Activated CD4-positive, alpha-beta T cell treated with anti-CD3 and anti-CD28 coated beads, Interleukin-2, amount 50 U/mL, for 16 hours (primary cell): ENCODE measurements at places on chromosomes 3 and 15.

- no peak for DNase-seq
These were observed 184.1 kb downstream of the XXYLT1 start for GRCh38 chr3:195086885-195087284.

DNA sequence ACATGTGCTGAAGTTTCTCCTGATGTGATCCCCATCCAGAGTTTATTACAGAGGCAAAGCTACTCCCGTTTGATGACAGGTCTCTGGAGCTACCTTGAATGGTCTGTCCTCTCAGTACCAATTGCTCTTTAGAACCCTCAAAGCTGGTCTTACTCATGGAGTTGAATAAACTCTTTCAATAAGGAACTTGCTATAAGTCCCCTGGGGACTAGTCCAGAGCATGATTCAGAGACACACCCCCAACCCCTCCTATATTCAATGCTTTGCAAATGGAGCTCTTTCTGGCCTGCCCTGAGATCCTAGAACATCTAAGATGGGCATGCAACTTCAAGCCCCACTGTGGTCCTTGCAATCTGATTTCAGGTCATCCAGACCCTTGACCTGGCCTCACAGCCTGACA is 23.9 kb upstream of the TPM1 start:
- no peak for DNase-seq

DNA sequence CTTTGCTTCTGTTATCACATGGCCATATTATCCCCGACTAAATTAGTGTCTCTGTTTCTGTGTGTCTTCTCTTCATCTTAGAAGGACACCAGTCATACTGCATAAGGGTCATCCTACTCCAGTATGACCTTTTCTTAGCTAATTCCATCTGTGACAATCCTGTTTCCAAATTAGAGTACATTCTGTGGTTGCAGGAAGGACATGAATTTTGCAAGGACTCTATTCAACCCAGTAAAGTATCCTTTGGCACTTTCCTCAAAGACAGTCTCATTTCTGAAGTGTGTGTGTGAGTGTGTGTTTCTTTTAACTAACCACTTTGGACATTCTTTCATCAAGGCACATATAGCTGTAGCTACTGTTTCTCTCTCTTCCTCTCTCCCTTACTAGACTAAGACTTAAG is 15.2 kb upstream of the MME start:
- DNase-seq, result no peak

DNA sequence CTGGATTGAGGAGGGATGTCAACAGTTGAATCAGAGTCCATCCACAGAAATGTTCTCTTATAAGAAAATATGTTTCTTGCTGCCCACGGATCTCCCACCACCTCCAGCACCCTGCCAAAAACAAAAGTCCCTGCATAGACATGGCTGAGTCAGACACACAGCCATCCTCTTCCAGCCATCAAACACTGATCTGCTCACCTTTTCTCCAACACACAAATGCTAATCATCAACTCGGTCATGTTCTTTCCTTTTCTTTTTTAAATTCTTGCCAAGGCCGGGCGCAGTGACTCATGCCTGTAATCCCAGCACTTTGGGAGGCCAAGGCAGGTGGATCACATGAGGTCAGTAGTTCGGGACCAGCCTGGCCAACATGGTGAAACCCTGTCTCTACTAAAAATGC is 110.7 kb upstream of the IL12A start:
- no peak for DNase-seq

DNA sequence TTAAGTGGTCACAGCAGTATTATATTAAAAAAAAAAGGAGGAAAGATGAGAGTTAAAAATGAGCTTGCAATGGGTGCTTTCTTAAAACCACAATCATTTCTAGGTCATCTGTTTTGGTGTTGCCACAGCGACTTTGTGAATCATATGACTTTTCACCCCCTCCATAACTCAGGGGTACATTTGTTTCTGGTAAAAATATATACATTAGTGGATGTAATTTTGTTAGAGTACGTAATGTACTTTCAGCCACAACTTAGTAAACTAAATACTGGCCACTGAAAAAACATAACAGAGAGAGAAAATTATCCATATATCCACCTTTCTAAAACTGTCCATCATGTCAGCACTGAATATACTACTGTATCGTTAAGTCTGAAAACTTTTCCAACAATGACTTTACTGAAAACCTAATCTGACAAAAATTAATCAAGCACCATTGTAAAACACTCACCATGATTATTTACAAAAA is 3.4 kb downstream of the ANKRD28 start:
- DNase-seq, result peak; percentile 71

DNA sequence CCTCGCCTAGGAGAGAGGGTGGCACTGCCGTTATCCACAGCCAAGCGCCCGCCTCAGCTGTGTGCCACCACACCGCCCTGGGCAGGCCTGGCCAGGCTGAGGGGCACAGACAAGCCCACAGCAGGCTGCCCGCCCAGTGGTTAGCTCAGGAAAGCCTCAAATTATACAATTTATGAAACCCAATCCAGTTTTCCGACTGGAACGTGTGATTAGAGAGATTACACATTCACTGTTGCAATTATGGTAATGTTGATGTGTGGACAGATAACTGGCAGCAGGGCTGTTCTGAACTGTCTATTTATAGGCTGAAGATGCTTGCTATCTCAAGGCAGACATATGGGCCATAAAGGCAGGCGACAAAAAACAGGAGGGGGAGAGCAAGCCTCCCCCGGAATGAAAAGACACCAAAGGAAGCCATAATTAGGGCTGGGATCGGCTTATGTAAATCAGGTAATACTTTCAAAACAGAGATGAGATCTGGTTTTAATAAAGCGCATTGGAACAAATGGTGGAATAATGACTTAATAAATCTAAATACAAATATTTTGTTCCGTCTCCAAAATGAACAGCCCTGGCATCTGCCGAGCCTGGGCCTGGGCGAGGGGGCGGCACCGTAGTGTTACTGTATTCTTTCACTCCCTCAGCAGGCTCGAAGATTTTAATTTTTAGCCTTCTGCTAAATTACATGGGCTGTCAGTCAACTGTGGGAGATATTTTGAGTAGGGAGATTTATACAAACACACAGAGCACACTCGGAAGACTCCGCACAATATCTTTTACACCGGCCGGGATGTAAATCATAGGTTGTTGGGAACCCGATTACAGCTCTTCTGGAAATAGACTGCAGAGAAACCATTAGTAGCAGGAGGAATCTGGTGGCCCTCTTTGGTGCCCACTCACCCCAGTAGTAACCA is 103.1 kb upstream of the TLE3 start:
- DNase-seq, result no peak

GRCh38 chr3:114207768-114208167 is 28.9 kb upstream of the DRD3 start:
- DNase-seq, result no peak

- DNase-seq, result no peak
These were observed 58.5 kb upstream of the RAP2B start for GRCh38 chr3:153103406-153103945.

- DNase-seq, result no peak
These were observed 12.4 kb downstream of the MOBP start for GRCh38 chr3:39479701-39480414.

DNA sequence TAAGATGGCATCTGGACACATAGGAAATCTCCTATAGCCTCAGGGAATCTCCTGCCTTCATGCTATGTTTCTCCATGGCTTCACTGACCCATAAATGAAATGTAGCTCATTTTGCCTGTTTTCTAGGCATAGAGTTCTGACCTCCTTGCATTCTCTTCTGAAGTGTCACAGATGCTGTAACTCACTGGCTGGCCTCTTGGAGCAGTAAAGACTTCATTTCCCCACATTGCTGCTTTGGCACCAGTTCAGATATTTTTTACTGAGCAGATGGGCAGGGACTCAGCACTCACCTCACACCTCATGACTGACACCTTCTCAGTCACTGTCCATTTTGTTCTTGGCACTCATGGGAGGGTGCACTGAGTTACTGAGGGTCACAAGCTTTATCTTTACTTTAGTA is 286.7 kb upstream of the TGFBR2 start:
- DNase-seq, result peak; percentile 43

DNA sequence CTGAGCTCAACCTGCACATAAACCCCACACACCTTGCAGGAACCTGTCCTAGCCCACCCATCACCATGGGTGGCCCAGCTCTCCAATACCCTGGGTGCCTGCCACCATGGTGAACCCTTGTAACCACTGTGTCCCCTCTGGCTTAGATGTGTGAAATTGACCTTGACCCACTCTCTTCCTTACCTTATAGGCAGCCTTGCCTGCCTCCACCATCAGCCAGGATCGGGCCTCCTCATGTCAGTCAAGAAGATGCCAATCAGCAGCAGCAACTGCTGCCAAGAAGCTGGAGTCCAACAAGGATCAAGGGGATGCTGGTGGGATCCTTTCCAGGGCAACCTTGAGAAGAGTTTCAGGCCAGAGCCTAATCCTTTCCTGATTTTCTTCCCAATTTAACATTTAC is 8.8 kb upstream of the CYP11A1 start:
- no peak for DNase-seq

DNA sequence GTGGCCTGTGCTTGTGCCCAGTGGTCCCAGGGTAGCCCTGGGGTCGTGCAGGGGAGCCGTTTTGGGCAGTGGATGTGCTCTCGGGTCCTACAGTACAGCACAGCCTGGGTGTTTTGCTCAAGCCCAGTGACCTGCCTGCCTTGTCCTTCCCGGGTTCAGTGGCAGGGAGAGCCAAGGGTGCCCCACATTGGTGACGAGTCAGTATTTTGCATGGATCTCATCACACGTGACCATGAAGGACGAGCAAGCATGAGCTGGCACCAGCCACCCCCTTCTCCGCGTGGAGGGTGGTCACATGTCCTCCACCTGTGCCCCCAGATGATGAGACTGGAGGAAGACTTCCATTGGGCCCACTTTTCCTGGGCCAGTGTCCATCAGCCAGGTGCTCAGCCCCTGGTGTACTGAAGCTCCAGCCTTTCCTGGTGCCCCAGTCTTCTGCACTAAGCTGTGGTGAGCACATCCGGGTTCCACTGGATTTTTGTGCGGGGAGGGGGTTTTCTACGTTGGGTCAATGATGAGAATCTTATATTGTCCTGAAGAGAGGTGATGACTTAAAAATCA is 197.5 kb downstream of the UBE3A start:
- no peak for DNase-seq

GRCh38 chr15:42151141-42151561 is 5.3 kb downstream of the PLA2G4F start:
- DNase-seq, result no peak

GRCh38 chr3:194561306-194561974 is 71.8 kb downstream of the TMEM44 start:
- peak; percentile 40 for DNase-seq

GRCh38 chr15:77529394-77530159 is 103.1 kb downstream of the LINGO1 start:
- no peak for DNase-seq

DNA sequence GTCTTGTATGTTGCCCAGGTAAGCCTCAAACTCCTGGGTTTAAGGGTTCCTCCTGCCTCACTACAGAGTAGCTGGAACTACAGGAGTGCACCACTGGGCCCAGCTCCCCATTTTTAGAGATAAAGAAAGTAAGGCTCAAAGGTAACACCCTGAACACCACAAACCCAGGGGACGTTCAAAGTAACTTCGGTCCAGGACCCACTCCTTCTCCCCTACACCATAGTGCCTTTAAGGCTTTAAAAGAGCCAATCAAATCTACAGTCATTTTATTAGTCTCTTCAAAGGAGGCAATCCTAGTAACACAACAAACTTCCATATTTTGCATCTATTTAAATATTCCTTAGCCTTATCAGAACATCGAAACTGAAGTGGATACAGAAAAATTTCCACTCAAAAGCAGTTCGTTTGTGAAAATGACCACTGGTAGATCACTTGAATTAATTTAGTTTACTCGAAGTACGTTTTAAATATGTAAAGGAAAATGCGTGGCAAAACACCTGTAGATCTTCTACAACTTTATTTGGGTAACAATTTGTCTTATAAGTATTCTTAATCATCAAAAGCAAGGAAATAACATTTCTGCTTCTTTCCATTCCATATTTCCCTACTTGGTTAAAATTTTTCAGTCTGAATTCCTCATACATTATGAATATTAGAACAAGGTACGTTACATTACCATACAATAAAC is 1.8 kb downstream of the STAG1 start:
- DNase-seq, result no peak

- DNase-seq, result no peak
These were observed 322.3 kb upstream of the TBL1XR1 start for GRCh38 chr3:177519588-177519987.

DNA sequence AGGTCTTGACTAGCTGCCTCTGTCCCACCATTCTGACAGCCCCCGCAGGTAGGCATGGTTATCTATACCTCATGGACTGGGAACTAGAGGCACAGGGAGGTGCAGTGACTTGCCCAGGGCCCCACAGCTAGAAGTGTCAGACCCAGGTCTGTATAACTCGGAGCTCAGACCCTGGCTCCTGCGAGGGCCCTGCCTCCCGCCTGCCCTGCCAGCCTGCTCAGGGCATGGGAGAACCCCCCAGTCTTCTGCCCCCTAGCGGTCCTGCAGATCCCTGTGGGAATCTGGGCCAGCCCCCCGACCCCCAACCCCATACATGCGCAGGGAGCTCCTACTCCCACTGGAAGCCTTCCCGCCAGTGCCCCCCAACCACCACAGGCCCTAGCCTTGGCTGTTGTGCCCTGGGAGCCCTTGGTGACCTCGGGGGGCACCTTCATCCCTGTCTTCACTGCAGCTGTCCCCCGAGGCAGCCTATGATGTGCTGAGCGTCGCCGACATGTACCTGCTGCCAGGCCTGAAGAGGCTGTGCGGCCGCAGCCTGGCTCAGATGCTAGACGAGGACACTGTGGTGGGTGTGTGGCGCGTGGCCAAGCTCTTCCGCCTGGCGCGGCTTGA is 6.9 kb downstream of the ABTB1 start:
- DNase-seq, result no peak
